ENCODE measurements at places on chromosomes 13 and 19. TPM values are rescaled to one million over a fixed set of nuclear protein-coding genes. Genes with fewer than 3 reads are reported as not detected.

The LILRA1 gene
- total RNA-seq = not detected

- no peaks in the 10 kb centered on the region for H3K4me1 ChIP-seq
- H3K36me3 ChIP-seq = no peaks in the 10 kb centered on the region
- no peak overlapping the region for H3K27ac ChIP-seq
Observed at GRCh38 chr13:34322743-34323074, 504.8 kb downstream of the RFC3 start.

DNA sequence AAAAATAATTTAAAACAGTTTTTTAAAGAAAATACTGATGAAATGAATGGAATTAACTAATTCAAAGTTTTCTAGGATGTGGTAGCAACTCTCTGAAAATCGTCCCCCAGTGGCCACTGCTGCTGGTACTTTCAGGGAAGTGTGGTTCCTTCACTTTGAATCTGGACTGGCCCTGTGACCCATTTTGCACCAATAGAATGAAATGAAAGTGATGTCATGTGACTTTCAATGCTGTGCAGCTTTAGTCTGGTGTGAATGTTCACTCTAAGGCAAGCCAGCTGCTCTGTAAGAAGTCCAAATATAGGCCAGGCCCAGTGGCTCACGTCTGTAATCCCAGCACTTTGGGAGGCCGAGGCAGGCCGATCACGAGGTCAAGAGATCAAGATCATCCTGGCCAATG is 26.4 kb upstream of the HNRNPA1L2 start:
- peaks cover 8% of the 10 kb centered on the region for H3K36me3 ChIP-seq
- H3K4me1 ChIP-seq = peaks cover 20% of the 10 kb centered on the region
- H3K27me3 ChIP-seq = no peaks in the 10 kb centered on the region
- H3K27ac ChIP-seq = peak overlapping the region; percentile 38

DNA sequence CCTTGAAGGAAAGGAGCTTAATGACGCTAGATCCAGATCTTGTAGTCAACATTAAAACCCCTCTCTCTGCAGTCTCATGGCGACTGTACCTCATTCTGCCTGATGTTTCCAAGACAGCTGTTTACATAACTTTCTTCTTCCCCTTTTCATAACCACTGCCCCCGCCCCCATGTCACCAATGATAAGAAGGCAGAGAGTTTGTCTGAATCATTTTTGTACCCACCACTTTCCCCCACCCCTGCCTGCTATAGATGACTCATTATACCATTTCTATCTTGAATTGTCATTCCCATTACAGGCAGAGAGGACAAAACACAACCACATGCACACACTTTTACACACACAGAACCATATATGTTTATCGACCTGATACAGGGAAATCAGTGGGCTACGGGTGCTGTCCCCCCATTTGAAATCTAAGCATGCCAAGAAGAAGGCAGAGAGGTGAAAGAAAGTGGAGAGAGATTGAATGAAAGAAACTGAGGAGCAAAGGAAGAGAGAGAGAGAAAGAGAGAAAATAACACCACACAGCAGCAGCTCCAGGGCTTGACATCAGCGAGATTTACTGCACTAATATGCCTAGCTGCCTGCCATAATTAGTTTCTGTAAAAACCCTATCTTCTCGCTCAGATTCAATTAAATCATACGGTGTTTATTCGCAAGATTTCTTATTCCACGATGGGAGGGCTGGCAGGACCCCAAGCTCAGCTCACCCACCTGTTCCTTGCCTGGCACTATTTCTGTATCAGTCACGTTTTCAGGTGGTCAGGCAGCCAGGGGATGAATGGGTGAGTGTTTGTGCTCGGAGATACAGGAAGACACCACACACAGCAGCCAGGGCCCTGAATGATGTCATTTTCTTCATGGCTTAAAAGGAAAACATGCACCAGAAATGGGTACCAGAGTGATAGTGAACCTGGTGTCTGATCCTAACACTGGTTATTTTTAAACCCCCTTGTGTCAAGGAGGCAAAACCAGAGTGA is 114.3 kb upstream of the SERP2 start:
- peak overlapping the region; percentile 45 for H3K4me3 ChIP-seq
- H3K4me1 ChIP-seq = peaks cover 24% of the 10 kb centered on the region
- no peaks in the 10 kb centered on the region for H3K36me3 ChIP-seq
- H3K27ac ChIP-seq = peak overlapping the region; percentile 80

GRCh38 chr13:39821977-39822376 is 166.5 kb downstream of the COG6 start:
- no peaks in the 10 kb centered on the region for H3K36me3 ChIP-seq
- DNase-seq = no peak
- no peak overlapping the region for H3K4me3 ChIP-seq
- H3K27me3 ChIP-seq = no peaks in the 10 kb centered on the region

DNA sequence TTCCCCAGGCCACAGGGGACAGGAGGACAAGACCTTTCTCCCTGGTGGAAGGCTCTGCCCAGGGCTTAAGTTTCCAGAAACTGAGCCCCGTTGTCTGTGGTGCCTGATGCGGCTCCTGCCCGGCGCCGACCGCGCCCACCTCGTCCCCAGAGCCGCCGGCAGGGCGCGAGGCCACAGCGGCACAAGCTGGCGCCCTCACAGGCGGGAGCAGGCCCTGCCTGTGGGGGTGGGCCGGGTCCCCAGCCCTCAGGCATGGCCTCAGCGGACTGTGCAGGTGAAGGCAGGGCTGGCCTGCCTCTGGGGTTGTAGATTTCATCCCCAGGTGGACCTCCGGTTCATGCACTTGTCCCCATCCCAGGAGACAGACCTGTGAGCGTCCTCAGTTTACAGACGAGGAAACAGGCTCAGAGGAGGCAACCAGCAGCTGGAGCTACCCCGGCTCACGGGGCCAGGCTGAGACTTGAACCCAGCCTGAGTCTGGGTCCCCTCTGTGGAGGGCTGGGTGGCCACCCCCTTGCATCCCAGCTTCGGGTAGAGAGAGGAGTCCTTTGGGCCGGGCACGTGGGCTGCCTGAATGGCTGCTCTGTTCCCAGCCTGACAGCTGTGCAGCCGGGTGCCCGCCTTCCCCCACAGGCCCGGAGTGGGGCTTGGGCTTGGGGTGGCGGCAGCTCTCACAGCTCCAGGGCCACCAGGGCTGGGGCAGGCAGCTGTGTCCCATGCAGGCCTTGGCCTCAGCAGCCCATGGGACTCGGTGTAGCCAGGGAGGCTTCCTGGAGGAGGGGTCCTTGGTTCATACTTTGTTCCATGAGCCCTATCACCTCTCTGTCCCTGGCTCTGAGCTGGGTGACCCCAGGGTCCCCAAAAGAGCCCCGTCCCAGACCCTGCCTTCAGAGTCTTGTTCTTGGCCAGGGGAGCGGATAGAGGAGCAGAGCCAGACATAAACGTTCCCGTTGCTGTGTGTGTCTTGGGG is 26.8 kb downstream of the PIAS4 start:
- no peak overlapping the region for H3K4me3 ChIP-seq
- H3K36me3 ChIP-seq = peaks cover 4% of the 10 kb centered on the region
- no peaks in the 10 kb centered on the region for H3K27me3 ChIP-seq
- H3K27ac ChIP-seq = peak overlapping the region; percentile 30
- H3K4me1 ChIP-seq = no peaks in the 10 kb centered on the region
- no peak for DNase-seq

Data from activated CD8-positive, alpha-beta T cell treated with anti-CD3 and anti-CD28 coated beads for 36 hours (primary cell).